ENCODE measurements at places on chromosomes 4 and X.
A peak's percentile ranks its signal among the peaks of the same experiment; 100 is the strongest.

- DNase-seq = no peak
These were observed 1.3 kb downstream of the FAM9C start for GRCh38 chrX:13043138-13043537.

- DNase-seq = no peak
These were observed 71.3 kb upstream of the ADGRG2 start for GRCh38 chrX:19193565-19193964.

GRCh38 chr4:181957088-181957487 lies 286.1 kb upstream of the TENM3 start:
- no peak for DNase-seq

- DNase-seq = no peak
These were observed 22.2 kb downstream of the LIAS start for GRCh38 chr4:39480902-39481695.

- DNase-seq = no peak
These were observed 1.1 kb upstream of the SEPTIN6 start for GRCh38 chrX:119693996-119694451.

DNA sequence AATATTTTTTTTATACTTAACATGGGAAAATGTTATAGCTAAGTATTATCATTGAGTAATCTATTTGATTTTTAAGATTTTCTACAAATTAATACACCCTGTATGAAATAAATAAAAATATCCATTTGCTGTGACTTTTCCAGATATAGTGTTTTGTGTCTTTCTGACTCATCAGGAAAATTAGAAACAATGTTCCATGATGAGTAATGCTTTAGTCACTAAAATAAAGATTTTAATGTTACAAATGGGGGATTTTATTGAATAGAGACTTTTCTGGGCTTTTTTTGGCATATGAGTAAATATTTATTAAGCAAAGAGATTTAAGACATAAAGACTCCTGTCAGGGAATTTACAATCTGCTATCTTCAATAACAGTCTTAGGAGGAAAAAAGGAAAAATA lies 279.2 kb upstream of the NOCT start:
- DNase-seq = no peak

DNA sequence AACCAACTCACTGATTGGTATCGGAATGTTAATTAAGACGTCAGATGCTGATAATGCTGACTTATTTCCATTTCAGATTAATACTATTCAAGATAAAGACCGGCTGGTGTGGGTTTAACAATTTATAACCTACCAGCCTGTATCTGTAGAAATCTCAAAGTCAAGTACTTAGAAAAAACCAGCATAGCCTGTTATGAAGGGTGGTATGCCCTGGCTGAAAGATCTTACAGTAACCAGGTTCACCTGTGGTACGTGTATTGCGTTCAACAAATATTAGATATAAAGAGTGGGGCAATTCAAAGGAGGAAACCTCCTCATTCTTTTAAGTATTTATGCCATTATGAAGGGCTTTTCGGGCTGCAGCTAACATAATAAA lies 240.8 kb upstream of the ANXA3 start:
- no peak for DNase-seq

- peak; percentile 69 for DNase-seq
These were observed 20.5 kb downstream of the TRIM61 start for GRCh38 chr4:164956766-164957643.

DNA sequence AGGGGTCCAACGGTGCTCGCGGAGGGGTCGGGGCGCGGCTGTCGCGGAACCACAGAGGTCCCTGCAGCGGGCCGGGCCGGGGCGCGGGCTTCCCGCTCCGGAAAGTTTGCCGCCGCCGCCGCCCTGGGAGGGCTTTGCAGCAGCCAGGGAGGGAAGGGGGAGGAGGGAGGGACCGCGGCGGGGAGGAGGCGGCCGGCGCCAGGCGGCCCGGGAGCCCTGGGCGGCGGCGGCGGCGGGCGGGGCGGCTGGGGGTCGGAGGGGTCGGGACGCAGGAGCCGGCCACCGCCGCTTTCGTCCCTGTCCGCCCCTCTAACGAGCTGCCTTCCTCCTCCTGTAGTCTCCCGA lies 375 bp downstream of the FGFR3 start:
- DNase-seq = no peak

DNA sequence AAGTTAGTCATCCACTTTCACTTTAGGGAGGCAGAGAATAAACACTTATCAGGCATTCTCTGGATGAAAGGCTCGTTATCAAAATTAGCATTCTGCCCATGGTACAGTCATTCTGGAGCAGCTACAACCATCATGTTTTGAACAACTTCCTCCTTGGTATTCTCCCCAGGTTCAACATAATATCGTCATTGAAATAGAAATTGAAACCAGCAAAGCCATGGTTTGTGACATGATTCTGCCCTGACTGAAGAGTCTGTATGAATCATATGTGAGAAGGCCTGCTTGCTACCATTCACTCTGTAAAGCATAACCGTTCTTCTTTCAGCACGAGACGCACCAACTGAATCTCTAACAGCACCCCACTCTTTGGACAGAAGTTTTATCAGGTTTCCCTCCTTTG lies 127.5 kb upstream of the RADX start:
- no peak for DNase-seq

DNA sequence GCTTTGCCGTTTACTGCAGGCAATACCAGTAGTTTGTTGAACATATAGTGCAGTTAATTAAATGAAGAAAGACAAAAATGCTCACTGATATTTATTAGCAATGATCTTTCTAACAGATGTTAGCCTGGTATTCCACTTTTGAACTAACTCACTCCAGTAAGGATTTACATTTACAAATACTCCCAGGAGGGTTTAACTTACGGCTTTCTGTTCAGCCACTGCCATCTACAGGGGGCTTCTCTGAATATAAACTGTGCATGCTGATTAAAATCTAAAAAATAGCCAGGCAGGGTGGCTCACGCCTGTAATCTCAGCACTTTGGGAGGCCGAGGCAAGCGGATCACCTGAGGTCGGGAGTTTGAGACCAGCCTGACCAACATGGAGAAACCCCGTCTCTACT lies 2.2 kb upstream of the SRD5A3 start:
- no peak for DNase-seq

DNA sequence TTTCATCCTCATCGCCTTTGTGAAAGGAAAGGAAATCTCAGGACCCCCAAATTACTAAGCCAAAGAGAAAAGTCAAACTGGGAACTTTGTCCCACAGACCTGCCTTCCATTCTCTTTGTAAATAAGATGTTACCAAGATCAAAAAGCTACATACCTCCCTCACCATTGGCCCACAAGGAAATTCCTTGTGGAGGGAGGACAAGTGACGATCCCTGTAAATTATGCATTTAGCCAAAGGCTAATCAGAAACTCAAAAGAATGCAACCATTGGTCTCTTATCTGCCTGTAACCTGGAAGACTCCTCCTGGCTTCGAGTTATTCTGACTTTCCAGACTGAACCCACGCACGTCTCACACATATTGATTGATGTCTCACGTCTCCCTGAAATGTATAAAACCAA lies 70.3 kb downstream of the SHOX start:
- DNase-seq = no peak

DNA sequence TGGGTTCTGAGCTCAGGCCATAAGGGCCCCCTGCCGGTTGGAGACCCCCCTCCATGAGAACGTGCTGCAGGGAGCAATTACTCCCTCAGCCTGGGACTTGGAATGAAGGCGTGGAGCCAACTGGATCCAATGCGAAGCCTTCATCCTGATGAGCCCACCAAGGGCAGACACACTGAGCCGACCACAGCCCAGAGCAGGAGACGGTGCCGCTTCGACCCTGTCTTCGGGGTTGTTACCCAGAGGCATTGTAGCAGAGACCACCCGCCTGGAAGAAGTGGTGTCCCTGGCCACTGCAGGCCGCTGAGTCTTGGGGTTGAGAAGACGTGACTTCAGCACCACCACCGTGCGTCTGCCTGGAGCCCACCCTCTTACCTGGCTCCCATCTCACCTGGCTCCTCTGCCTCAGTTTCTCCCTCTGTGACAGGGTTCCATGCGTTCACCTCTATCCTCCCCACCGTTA lies 7.0 kb upstream of the NKX1-1 start:
- DNase-seq = no peak

DNA sequence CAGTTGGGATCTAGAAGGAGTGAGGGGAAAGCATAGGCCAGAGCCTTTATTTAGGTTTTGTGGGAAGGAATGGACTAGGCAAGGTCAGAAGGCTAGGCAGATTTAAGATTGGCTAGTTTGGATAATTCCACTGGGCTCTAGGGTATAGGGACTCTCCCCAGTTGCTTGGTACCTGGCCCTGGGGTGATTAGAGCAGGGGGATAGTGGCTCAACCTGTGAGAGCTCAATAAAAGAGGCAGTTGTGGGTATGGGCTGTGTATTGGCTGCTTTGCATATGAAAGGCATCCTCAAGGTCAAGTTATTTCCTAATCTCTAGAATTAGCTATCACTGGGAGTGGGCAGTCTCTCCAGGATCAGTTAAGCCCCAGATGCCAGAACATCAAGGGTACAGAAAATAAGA lies 61.3 kb downstream of the ZNF81 start:
- DNase-seq = no peak

GRCh38 chr4:100593935-100594334 lies 76.1 kb upstream of the EMCN start:
- DNase-seq = no peak

GRCh38 chrX:107571296-107571998 lies 56.9 kb upstream of the PRPS1 start:
- no peak for DNase-seq

- peak; percentile 13 for DNase-seq
These were observed 658 bp downstream of the KDM6A start for GRCh38 chrX:44873415-44874276.

DNA sequence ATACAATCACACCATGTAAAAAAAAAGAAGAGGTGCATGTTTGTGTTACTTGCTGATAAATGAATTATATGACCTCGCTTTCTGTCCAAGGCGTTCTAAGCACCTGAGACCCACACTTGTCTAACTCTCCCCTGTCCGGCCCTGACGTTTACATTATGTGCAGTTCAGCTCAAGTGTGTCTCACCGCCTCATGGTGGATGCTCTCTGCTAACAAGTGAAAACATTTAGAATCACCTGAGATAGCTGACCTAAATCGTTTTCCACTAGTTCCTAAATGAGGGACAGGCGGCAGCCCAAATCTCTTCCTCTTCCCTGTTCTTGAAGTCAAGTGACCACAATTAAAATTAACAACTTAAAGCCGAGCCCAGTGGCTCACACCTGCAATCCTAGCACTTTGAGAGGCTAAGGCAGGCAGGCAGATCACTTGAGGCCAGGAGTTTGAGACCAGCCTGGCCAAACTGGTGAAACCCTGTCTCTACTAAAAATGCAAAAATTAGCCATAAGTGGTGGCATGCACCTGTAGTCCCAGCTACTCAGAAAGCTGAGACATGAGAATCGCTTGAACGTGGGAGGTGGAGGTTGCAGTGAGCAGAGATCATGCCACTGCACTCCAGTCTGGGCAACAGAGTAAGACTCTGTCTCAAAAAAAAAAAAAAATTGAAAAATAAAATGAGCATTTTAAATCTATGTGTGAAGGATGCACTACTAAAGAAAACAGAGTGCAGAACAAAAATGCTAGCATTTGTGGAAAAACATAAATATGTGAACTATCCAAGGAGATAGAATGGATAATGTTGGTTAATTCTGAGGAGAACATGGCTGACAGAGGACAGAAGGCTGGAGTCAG lies 3.9 kb upstream of the TIFA start:
- no peak for DNase-seq

- no peak for DNase-seq
These were observed 13.9 kb upstream of the MPP1 start for GRCh38 chrX:154818916-154819770.

DNA sequence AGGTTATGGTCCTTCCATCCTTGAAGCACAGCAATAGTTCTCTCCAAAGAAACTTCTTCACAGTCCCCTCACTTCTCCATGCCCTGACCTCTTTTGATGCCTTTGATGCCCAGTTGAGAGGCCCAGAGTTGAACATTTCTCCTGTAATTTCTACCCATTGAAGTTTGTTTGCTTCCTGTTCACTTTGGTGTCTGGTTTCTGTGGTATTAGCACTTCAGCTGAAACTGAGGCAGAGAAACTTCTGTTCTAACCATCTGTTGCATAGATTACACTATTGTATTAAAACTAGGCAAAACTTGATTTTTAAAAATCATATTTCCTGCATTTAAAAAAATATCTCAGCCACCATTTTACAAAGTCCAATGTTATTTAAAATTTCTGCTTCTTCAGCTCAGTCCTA lies 89.8 kb upstream of the ADGRG2 start:
- no peak for DNase-seq

DNA sequence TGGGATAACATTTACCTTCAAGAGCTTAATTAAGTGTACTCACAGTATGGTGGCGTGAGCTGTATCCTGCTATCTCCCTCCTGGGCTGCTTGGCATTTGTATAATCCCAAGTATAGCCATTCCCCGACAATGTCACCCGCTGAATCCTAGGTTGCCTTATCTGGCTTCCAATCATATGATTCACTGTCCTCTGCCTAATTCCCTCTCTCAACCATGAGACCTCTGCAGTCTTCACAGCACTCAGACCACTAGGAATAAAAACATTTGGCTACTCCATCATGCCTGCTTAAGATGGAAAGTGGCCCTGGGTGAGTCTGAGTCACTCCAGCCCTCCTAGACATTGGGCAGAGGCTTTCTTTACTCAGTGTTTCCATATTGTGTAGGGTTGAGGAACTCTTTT lies 28.9 kb upstream of the WDFY3 start:
- no peak for DNase-seq

DNA sequence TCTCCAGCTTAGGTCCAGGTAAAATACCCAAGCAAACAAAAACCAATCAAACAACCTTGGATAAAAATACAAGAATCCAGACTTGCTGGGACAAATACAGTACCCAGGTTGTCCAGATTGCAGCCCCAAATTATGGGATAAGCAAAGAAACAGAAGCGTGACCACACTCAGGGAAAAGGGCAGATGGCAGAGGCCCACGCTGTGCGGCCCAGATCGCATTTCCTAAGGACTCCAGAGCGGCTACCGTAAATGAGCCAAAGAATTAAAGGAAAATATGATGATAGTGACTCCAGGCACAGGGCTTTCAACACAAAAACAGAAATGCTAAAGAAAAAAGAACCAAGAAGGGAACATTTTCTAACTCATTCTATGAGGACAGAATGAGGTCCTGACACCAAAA lies 50.3 kb downstream of the FGFRL1 start:
- DNase-seq = no peak

GRCh38 chr4:174427571-174428140 lies 94.6 kb downstream of the HPGD start:
- no peak for DNase-seq

- no peak for DNase-seq
These were observed 56.1 kb downstream of the FAM13A start for GRCh38 chr4:89000844-89001360.

DNA sequence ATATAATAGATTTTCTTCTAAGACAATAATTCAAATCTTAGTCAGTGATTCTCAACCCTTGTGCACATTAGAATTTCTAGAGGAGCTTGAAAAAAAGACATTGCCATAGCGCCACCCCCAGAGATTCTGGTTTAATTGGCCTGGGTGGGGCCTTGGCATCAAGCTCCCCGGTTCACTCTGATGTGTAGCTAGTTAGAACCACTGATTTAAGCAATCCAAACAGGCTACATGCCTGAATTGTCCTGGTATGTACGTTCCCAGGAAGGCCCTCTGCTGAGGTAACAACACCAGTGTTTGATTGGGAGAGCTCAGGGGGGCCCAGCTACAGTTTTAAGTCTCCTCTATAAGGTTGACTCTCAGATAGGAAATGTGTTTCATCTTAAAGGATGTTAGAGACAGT lies 1.3 kb upstream of the ATP10D start:
- DNase-seq = no peak

- DNase-seq = no peak
These were observed 281.4 kb downstream of the PABPC4L start for GRCh38 chr4:133920236-133920635.

- DNase-seq = no peak
These were observed 153.8 kb upstream of the LEF1 start for GRCh38 chr4:108322497-108322896.

- no peak for DNase-seq
These were observed 82.3 kb downstream of the SPRY1 start for GRCh38 chr4:123478859-123479345.

All from progenitor cell of endocrine pancreas (in vitro differentiated cells).